GM23338 (cell line): ENCODE measurements at places on chromosomes 6 and 20. TPM values are rescaled to one million over a fixed set of nuclear protein-coding genes. Genes with fewer than 3 reads are reported as not detected.

- DNase-seq: no peak
Measured at GRCh38 chr20:24118034-24118433, 129.5 kb upstream of the GGTLC1 start.

DNA sequence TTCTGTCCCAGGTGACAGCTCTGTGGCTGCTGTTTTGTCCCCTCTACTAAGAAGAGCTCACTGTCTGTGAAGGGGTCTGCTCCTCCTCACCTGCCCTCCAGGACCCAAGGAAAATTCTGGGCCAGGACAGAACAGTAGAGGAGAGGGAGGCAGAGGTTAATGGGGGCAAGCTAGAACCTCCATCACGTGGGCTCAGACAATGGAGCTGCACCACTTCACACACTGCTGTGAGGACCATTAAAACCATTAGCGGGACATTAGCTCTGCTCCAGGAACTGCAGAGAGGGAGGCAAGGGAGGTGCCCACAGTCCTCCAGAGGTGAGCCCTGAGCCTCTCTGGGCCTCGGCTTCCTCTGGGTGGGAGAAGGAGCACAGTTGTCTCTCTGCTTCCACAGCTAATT, 78.4 kb downstream of the NOL4L start:
- DNase-seq: peak; percentile 54

DNA sequence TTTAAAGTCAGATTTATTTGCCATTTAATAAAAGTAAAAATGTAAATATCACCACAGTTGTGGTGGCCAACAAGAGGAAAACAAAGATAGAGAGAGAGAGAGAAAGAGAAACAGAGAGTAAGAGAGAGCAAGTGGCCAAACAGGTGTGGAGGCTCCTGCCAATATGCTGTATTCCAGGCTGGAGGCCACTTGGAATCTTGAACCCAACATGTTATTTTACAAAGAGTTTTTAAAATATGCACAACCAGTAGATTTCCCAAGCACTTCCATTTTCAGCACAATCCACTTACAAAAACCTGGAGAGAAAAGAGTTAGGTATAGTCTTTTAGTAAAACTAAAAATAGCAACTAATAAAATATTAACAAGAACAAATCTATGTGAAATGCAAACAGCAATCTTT, 1323.1 kb upstream of the CITED2 start:
- DNase-seq: no peak

DNA sequence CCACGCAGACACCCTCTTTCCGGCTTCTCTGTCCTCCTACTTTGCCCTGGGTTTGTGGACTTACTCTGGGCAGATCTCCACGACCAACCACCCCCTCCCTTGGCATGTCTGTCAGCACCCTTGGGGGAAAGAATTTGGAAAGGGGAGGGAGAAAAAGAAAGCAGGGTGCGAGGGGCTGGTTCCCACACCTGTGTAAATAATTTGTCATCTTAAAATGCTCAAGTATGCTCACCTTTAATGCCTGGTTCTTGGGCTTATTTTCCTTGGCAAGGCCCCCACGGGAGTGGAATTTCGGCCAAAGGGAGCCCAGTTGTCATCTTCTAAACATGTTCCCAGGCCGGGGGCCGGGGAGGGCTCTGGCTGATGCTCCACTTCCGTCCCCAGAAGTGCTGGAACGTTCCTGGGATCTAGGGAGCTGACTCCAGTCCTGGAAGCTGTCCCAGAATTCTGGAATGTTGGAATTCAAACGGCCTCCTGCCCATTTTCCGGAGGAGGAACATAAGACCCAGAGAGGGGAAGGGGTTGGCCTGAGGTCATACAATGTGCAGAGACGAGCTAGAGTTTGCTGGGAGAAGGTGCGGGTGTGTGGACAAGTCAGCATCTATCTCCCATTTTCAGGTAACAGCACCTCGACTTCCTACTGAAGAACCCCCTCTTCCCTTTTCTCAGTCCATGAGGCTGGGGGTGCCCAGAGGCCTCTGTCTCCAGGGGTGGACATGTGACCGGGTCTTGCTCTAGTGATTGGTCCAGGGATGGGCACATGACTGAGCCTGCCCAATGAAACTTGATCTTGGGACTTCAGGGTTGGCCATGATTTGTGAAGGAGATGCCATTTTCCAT, 122.3 kb downstream of the CEBPB start:
- no peak for DNase-seq

GRCh38 chr20:9397928-9398327, 116.5 kb upstream of the LAMP5 start:
- no peak for DNase-seq

GRCh38 chr6:123024976-123025375, 28.9 kb downstream of the CLVS2 start:
- no peak for DNase-seq

- DNase-seq: no peak
Measured at GRCh38 chr6:39080246-39080875, 31.8 kb downstream of the GLP1R start.

DNA sequence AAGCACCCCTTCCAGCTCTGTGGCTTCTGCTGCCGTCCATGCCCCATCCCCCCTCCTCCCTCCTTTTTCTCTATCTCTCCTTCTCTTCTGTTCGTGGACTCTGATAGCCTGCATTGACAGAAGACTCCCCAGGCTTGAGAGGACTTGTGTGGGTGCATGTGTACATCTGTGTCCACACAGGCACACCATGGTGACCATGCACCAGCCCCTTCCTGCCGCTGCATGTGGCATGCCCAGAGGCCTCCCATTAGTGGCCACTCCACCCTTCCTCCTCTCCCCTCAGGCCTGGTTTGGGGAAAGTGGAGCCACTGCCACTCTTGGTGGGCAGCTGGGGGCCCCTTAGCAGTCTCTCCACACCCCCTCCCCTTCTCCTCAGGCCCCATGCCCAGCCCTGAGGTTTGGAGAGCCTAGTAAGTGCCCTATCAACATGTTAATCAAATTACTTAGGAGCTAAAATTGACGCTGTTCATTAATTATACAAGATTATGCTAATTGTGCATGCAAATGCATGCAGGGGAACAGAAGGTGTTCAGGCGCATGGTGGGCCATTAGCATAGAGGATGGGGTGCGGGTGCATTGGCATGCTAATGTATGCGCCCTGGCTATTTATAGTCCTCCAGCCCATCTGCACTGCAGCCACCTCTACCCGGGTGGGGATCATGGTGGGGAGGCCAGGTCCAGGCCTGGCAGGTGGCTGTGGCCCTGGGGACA, 45.9 kb downstream of the EBF4 start:
- DNase-seq: no peak

- DNase-seq: peak; percentile 69
Measured at GRCh38 chr6:99613705-99614429, 7.2 kb downstream of the PRDM13 start.

DNA sequence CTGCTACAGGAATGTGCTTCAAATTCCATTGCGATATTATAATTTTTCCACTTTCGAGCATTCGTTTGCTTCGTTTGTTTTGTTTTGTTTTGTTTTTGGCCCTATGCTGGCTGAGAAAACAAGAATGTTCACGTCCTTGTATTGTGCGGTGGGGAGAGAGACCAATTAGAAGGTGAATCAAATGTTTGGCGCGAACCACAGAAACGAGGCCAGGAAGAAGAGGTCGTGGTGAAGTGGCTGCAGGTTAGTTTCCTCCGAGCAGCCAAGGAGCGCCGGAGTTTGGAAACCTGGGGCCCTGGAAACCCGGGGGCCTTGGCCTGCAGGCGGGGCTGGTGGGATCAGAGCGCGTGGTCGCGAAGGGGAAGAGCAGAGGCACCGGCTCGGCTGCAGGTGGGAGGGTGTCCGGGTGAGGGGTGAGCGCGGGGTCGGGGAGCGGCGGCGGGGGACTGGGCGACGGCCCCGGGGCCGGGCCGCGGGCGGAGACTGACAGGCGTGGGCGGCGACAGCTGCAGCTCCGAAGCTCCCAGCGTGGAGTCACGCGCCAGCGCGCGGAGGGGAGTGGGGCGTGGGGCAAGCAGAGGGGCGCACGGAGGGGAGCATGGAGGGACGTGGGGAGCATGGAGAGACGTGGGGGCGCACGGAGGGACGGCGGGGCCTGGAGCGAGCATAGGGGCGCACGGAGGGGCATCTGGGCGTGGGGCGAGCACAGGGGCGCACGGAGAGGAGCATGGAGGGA, 141.5 kb upstream of the PDE10A start:
- peak; percentile 52 for DNase-seq

- no peak for DNase-seq
Measured at GRCh38 chr6:133774356-133774755, 114.6 kb upstream of the TCF21 start.

GRCh38 chr6:112951829-112952228, 604.7 kb downstream of the RFPL4B start:
- no peak for DNase-seq

DNA sequence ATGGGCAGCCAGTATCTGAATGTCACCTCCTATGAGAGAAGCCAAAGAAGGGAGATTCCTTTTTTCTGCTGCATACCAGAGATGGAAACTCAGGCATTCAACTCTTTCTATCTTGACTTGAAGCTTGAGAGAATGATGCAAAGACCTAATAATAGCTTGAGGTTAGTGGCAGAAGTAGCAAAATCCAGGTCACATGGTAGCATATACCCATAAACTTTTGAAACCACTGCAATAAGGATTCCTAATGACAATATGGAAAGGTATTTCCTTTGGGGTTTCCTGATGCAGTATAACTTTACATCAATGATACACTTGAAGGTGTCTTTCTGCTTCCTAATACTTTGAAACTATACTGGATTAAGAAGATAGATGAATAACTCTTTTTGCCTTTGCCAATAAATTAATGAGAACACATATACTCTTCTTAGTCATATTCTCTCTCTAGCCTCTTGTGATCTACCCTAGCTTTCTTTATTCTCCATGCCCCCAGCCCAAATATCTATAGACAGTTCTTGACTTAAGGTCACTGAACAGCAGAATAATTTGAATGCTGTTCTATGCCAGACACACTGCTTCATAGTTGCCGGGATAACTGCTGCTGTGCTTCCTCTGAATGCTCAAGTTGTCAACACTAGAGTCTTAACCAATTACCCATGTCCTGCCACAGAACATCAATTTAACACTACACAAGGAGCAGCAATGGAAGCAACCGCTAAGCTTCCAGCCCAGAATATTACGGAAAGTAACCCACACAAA, 155.5 kb upstream of the SIM1 start:
- DNase-seq: no peak

GRCh38 chr6:41470029-41470330, 76.2 kb upstream of the FOXP4 start:
- DNase-seq: peak; percentile 79

TMEM217 gene
- polyA plus RNA-seq: 0.77 and 1.3 TPM in 2 replicates

VWA7 gene
- 0.36 and 0.75 TPM in 2 replicates for polyA plus RNA-seq

DEFB132 gene
- not detected in 2 replicates for polyA plus RNA-seq

GNRH2 gene
- polyA plus RNA-seq: not detected in 2 replicates
